ENCODE measurements at places on chromosomes 4 and X.

- DNase-seq: peak; percentile 35
Measured at GRCh38 chrX:134026565-134027311, 41.3 kb upstream of the GPC3 start.

GRCh38 chr4:113020966-113021365 lies 28.5 kb upstream of the ANK2 start:
- DNase-seq: peak; percentile 29

DNA sequence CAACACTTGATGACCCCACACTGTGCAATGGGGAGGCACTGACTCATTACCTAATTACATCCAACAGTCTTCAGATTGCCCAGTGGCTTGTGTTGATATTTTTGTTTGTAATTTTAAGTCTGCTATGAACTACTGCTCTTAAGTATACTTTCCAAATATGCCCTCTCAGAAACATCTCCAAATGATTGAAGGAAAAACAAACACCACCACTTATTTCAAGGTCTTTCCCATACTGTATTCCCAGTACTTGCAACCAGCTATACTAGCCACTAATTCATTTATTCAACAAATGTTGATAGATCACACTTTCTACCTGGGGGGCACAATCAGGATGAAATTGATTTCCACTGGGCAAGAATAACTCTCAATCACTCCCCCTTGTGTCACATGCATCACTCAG lies 302.2 kb upstream of the CPEB2 start:
- DNase-seq: no peak

- DNase-seq: peak; percentile 51
Measured at GRCh38 chrX:29662759-29663503, 552.4 kb upstream of the MAGEB2 start.

- DNase-seq: no peak
Measured at GRCh38 chrX:132059973-132060540, 37.0 kb downstream of the STK26 start.

DNA sequence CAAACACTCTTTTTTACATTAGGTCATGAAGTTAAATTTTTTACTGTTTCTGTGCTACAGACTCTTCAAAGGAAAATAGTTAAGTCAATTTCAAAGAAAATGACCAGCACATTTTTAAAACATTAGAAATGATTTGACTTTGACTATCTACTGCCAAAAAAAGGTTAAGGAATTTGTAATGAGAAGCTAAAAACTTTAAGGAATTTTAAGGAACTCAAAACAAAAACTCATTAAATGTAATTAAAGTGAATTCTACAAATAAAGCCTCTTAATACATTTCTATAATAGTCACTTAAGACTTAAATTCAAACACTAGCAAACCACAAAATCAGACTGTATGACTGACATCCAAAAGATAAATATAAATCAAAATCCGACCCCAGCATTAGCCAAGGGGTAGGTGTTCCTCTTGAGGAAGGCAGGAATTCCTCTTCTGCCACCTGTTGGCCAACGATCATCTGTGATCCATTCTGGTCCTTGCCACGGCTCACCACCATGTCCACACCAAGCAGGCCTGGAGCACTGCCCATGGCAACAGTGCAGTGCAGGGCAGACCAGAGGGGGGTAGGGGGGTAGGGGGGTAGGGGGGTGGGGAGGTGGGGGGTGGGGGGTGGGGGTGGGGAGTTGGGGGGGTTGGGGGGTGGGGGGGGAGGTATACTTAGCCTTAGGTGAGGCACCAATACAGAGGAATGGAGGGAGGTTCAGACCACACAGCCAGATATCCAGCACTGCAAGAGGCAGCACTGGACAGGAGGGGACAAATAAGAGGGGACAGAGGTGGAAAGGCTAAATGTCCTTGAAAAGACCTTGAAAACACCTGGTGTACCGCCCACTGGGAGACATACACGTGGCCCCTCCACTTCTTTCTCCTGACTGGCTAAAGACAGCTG lies 287.4 kb downstream of the CHIC1 start:
- no peak for DNase-seq

Data from Ammon's horn (tissue), 1 donor.